ENCODE measurements at places on chromosomes 2 and 18.
A peak's percentile ranks its signal among the peaks of the same experiment; 100 is the strongest.

GRCh38 chr18:22778996-22779395 lies 154.1 kb upstream of the RBBP8 start:
- DNase-seq = no peak

- DNase-seq = no peak
Measured at GRCh38 chr2:235010117-235010714, 58.4 kb downstream of the SH3BP4 start.

DNA sequence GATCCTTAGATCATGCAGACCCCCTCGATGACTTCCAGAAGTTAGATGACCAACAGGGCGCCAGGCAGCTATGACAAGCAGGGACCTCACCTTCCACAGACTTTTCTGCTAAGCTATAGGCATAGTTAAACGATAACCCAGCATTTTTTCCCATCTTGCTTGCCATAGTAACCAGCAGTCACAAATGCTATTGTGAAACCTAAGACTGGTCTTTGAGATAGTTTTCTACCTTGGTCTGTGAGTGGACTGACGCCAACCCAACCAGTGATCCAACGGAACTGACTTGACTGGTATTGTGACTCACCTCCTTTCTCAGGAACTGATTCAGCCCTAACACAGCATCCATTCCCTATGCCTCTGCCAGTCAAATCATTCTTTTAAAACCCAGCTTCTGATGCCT lies 361.2 kb downstream of the LRRTM4 start:
- DNase-seq = peak; percentile 96

- no peak for DNase-seq
Measured at GRCh38 chr2:132400901-132401240, 15.7 kb upstream of the GPR39 start.

DNA sequence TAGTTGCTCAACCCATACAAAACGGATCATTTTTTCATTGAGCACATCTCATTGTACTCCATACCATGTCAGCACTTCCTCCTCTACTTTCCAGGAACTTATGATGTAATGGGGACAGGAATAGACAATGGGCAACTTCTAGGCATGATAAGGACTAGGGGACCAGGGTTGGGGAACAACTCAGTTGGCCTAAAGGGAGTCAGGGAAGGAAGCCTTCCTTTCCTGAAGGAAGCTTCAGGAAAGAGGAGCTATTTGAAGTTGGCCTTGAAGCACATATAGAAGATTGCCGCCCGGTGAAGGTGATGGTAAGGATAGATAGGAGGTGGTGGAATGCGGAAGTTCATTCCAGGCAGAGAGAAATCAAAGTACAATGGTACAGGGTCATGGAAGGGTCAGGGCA lies 283.9 kb downstream of the SLC8A1 start:
- DNase-seq = no peak

- no peak for DNase-seq
Measured at GRCh38 chr18:75473316-75473715, 45.8 kb upstream of the SMIM21 start.

DNA sequence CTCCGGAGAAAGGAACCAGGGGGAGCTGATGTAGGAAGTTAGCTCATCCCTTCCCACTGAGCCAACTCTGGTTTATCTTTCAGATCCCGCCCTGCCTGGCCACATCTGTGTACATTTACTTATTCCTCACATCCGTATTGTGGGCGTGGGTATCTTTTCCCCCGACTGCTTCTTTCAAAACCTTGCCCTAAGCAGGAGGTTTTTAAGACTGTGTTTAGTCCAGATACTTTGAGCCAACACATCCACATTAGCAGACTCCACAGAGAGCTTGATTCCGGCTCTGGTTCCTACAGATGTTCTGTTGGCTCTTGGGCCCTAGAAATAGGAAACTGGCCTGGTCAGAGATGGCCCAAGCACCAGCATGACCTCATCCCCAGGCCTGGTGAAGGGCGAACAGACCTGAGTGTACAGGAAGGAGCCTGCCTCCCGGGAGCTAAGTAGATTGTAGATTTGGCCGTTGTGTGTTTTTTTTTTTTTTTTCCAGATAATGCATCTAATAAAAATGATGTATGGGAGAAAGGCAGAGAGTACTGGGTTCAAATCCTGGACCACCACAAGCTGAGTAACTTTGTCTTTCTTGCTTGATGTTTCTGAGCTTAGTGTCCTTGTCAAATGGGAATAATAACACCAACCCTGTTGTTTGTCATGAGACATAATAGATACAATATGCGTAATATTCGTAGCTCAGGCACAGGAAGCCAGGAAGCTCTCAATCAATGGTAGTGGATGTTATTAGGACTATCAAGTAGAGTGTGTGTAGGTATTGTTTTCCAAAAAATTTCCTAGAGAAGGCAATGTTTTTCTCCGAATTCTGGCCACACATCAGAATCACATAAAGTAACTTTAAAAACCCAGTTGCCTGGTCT lies 92.3 kb downstream of the PRKCE start:
- no peak for DNase-seq
